Activated CD4-positive, alpha-beta T cell treated with anti-CD3 and anti-CD28 coated beads, Interleukin-2, amount 50 U/mL, for 24 hours (primary cell): ENCODE measurements at places on chromosomes 3 and 15.

DNA sequence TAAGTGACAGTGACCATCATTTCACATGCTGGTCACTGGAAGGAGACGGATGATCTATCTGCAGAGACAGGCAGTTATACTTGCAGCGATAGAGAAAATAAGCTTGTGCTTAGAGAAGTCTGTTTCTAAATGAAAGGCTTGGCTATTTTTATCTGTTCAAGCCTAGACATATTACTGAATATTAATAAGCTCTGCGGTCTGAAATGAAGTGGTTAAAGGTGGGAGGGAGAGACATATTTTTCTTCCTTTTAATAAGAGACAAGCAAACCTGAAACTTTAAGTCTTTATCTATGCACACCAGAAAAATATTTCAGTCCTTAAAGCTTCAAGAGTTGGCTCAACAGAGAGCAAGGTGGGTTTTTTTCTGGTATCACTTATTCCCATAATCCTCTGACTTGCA is 99.0 kb downstream of the CD200R1L start:
- DNase-seq, result no peak

DNA sequence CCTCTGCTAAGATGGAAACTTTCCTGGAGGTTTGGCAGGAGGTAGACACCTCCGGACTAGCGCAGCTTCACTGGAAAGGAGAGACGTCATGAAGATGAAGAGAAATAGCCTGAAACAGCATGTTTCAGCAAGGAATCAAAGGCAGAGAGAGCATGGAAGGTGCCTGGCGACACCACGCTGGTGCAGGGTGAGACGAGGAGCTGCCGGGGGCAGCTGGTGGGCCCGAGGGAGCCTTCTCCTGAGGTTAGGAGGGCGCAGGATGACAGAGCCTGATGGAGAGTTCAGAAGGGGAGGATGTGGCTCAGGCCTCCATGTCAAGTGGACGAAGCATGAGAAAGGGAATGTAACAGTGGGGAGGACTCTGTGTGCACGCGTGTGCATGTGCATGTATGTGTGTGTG is 113.6 kb downstream of the TPRA1 start:
- no peak for DNase-seq

- DNase-seq, result no peak
Measured at GRCh38 chr15:92805080-92805690, 94.9 kb upstream of the CHD2 start.

- no peak for DNase-seq
Measured at GRCh38 chr3:150480877-150481276, 65.4 kb downstream of the SERP1 start.

DNA sequence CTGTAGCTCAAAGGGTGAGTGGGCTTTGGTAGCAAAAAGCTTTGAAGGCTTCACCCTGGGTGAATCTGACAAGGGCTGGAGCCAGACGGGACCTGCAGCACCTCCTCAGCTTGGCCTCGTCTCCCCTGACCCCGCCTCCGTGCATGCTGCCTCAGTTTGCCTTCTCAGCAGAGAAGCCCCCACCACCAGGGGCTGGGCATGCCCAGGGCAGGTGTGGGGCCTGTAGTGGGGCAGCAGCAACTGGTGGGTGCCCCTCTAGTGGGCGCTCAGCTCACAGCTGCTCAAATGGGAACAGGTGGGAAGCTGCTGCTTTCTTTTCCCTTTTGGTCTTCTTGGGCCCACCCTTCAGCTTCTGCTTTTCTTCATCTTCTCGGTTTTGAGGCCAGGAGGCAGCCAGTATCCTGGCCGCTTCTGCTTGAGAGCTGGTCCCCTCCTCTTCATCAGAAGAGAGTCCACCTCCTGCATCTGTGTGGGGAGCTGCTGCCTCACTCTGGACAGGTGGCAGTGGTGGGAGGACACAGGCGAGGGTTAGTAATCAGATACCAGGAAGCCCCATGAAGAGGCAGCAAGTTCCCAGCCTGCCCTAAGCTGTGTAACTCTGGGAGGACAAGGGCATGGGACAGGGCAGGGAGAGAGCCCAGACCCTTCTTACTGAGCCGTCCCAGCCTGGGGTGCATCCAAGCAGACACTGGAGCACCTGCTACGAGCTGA is 21.0 kb downstream of the TMEM43 start:
- DNase-seq, result no peak

DNA sequence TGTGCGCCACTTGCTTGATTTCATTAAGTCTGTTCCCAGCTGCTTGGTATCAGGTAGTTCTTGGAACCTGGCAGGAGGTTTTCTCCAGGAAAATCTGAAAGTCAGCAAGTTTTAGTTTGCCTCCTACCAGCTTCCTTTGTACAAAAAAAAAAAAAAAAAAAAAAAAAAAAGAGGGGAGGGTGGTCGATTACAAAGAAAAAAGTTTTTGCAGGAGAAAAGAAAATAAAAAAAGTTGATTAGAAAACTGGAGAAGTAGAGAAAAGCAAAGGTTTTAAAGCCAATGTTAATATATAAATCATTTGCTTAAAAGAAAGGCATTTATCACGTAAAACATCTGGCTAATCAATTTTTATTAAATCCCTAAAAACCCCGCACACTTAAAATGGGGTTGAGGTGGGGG is 5.9 kb downstream of the EPHA3 start:
- DNase-seq, result no peak

- peak; percentile 35 for DNase-seq
Measured at GRCh38 chr15:72722071-72722696, 36.2 kb downstream of the BBS4 start.

GRCh38 chr3:24686808-24687207 is 192.2 kb upstream of the THRB start:
- DNase-seq, result no peak

GRCh38 chr3:57464801-57465200 is 79.3 kb downstream of the DNAH12 start:
- DNase-seq, result no peak

GRCh38 chr15:76566276-76566675 is 229.7 kb downstream of the ISL2 start:
- no peak for DNase-seq

- no peak for DNase-seq
Measured at GRCh38 chr3:151916781-151917180, 43.3 kb downstream of the SUCNR1 start.

- DNase-seq, result no peak
Measured at GRCh38 chr15:101625184-101625583, 27.0 kb downstream of the TM2D3 start.

DNA sequence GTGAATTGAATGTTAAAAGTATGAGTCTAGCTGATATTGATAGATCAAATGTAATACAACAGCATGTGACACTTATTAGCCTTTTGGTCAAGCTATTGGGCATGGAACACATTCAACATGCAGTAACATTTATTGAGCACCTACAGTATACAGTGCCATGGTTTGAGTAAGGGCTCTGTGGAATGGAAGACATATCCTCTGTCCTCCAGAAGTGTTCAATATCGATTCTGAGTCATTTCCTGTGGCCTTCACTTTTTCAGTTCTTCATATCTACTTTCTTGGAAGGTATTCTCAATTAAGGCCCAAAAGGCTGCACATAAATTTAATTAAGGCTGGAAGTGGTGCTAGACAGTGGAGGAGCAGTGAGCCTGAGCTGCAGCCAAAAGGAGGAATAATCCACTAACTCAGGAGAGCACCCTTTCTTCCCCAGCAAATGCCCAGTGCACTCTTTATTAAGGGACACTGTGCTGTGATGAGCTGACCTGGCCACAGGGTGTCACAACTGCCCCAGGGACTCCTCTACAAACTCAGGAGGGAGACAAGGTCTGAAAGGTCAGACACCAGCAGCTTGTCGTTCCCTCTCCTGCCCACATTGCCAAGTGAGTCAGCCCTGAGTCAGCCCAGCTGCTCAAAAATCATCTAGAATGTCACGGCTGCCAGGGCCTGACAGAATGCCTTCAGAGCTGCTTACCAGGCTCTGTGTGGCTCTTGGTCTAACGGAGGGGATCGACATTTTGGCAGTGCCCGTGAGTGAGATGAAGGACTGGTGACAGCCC is 544.8 kb downstream of the AGBL1 start:
- DNase-seq, result peak; percentile 56

- no peak for DNase-seq
Measured at GRCh38 chr15:49898097-49898496, 220.9 kb downstream of the ATP8B4 start.

DNA sequence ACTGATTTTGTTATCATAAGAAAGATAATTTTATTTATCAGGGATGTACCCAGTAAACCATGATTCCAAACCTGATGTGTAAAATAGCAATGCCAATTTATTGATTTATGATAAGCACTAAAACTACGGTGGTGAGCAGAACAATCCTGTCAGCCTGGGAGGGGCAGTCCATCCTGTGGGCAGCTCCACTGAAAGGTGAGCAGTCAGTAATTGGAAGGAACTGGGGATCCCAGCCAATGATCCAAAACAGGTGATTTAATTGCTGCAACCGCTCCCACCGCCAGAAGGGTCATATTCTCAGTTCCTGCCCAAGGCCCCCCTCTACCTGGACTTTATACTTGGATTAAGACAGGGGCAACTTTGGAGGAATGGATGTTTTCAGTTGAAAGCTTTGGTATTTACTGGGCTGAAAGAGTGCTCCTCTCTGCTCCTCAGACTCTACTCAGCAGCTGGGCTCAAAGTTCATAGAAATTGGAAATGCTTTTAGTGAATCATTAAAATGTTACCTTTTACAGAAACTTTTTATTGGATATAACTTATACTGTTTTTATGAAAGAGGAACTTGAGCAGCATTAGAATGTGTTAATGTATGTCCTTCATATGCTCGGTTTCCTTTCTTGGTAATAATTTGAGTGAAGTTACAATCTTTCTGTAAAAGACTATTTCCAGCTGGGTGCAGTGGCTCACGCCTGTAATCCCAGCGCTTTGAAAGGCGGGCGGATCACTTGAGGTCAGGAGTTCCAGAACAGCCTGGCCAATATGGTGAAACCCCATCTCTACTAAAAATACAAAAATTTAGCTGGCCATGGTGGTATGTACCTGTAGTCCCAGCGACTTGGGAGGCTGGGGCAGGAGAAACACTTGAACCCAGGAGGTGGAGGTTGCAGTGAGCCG is 198.6 kb upstream of the IL12A start:
- no peak for DNase-seq

DNA sequence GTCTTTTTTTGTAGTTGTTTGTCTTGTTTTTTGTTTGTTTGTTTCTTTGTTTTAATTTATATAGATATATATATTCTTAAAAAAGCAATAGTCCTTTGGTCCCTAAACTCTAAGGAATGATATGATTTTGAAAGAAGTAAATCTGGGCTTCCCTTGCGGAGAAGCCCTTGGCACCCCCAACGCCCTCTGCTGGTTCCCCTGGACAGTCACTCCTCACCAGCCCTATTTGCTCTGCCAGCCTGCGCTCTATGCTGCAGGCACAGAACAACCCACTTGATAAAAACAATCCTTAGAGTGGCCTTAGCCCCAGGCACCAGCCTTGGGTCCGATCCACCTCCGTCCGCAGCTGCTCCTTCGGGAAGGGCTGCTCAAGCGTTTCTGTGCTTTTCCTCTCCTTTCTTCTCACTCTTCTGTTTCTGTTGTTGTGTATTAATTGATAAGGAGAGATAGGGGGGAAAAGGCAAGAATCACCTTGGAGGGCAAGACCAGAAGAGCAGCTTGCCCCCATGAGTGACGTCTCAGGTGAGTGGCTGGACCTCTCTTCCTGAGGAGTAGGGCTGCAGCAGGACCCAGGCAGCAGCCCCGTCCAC is 13.7 kb upstream of the PARP6 start:
- peak; percentile 40 for DNase-seq

DNA sequence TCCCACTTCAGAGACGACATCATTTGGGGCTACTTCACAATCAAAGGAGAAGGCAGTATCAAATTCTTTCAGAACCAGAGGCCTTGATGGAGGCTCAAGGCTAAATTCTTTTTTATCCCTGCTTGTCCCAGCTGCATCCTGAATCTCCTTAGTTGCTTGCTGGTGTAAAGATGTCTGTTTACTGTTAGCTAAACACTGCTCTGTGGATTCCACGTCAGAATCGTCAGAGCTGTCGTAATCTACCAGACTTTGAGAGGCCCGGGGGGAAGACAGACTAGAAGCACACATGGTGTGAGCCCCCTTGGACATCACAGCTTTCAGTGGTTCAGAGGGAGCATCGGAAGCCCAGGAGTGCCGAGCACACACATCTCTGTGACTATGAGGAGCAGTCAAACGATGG is 32.6 kb downstream of the LINS1 start:
- DNase-seq, result no peak

DNA sequence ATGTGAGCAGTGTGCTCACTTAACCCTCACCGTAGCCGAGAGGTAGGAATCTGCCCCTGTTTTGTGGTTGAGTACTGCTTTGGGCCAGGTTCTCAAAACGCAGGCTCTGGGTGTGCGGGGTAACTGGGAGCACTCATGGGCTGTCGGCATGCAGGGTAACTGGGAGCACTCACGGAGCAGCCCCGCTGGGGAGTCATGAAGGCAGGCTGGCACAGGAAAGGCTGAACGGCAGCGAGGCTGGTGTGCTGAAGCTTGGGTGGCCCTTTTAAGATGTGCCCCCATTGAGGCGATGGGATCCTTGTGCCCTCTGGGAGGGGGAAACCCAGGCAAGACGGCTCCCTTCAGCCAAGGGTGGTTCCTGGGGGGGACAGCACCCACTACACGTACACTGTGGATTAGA is 44.6 kb upstream of the VPS8 start:
- DNase-seq, result no peak

GRCh38 chr3:99953596-99953995 is 135.9 kb downstream of the CMSS1 start:
- no peak for DNase-seq

DNA sequence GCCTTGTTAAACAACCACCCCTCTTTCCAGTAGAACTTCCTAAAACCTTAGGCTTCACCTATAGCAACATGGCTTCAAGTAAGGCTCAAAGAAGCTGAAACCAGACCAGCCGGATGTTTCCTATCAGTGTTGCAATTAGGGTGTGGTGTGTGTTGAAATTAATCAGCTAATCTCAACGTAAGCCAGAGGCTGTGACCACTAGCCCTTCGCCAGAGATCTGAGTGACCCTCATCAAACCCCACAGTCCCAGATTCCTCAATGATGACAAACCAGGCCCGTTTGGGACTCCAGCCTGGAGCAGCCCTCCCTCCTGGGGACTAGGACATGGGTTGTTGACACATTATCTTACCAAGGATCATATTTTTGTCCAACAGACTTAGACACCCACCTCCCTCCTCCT is 27.3 kb downstream of the CYP11A1 start:
- no peak for DNase-seq

DNA sequence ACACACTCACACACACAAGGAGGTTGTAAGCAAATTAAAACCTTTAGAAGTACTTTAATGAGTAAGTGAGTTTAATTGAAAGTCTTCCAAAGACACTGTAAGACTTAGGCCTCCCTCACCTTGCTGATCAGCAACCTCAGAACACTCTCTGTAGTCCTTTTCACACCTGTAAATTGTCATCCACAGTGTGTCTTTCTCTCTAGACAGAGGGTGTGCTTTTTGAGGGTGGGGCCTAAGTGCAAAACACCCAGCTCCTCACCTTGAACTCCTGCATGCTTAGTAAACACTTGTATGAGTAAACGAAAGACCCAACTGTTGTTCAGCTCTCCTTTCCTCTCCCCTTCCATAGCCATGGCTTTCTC is 183.2 kb upstream of the IL12A start:
- no peak for DNase-seq

GRCh38 chr3:172153335-172153861 is 114.0 kb downstream of the FNDC3B start:
- no peak for DNase-seq
